ENCODE measurements at places on chromosomes 2 and 18.

DNA sequence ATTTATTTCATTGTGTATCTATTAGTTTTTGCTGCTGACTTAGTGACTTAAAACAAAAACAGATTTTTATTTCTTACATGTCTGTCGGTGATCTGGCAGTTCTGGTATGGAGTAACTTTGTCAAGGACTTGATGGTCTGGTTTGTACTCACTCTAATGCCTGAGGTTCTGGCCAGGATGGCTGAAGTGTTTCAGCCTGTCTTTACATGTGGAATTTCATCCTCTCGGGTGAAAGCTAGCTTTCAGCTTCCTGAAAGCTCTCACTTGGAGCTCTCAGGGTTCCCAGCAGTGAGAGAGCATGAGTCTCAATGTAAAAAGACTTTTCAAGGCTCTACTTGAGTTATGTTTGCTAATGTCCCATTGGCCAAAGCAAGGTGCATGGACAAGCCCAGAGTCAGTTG, 216.4 kb downstream of the NR4A2 start:
- H3K27ac ChIP-seq: no peak overlapping the region
- no peaks in the 10 kb centered on the region for H3K4me1 ChIP-seq
- no peak overlapping the region for H3K4me3 ChIP-seq

DNA sequence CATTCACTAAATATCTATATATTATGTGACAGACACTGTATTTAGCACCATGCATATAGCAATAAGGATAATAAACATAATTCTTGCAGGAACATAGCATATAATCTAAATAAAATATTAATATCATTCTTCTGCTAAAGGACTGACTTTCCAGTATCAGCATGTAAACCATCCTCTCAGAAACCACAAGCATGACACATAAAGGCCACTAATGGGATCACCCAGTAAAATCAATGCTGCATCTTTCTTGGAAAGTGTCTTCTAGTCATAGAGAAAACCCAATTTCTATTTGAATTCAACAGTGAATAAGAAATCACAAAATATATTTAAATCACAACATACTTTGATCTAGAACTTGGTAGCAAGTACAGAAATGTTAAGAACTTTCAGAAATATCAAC, 5.8 kb upstream of the LRP1B start:
- H3K4me1 ChIP-seq: peaks cover under 1% of the 10 kb centered on the region
- no peak overlapping the region for H3K4me3 ChIP-seq
- DNase-seq: no peak
- no peaks in the 10 kb centered on the region for H3K36me3 ChIP-seq
- no peak overlapping the region for H3K27ac ChIP-seq

GRCh38 chr2:239944694-239945551, 80.2 kb downstream of the NDUFA10 start:
- no peaks in the 10 kb centered on the region for H3K36me3 ChIP-seq
- no peaks in the 10 kb centered on the region for H3K27me3 ChIP-seq
- no peak overlapping the region for H3K27ac ChIP-seq
- peak; percentile 80 for DNase-seq

- no peaks in the 10 kb centered on the region for H3K36me3 ChIP-seq
- DNase-seq: no peak
- no peak overlapping the region for H3K27ac ChIP-seq
- no peak overlapping the region for H3K4me3 ChIP-seq
These were observed 26.3 kb downstream of the IRS1 start for GRCh38 chr2:226773291-226773690.
